ENCODE measurements at places on chromosomes 1 and 21. TPM values are rescaled to one million over a fixed set of nuclear protein-coding genes. Genes with fewer than 3 reads are reported as not detected.

DNA sequence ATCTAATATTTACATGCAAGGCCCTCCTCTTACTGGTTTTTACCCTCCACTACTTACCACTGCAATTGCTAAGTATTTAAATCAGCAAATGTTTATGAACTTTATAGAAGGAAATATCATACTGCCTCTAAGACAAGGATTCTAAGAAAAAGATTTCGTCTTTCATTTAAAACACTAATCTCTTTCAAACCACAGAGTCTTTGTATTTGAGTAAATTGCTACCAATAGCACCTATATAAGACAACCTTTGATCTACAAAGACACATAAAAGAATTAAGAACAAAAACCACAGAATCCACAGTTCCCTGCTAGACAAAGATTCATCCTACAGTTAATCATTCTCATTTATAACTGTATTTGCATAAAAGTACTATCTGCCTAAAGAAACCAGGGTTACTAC lies 37.6 kb downstream of the RNF115 start:
- no peaks in the 10 kb centered on the region for H3K27me3 ChIP-seq
- H3K4me1 ChIP-seq = no peaks in the 10 kb centered on the region
- peaks cover 27% of the 10 kb centered on the region for H3K36me3 ChIP-seq
- H3K4me3 ChIP-seq = no peak overlapping the region

DNA sequence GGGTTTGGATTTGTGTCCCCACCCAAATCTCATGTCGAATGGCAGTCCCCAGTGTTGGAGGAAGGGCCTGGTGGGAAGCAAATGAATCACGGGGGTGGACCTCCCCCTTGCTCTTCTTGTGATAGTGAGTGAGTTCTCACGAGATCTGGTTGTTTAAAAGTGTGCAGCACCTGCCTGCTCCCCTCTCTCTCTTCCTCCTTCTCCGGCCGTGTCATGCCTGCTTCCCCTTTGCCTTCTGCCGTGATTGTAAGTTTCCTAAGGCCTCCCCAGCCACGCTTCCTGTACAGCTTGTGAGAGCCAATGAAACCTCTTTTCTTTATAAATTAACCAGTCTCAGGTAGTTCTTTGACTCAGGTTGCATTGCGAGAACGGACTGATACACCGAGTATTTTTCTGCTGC lies 15.9 kb downstream of the CLDN14 start:
- H3K4me1 ChIP-seq = no peaks in the 10 kb centered on the region
- H3K4me3 ChIP-seq = no peak overlapping the region
- no peak for DNase-seq
- H3K27ac ChIP-seq = no peak overlapping the region
- H3K27me3 ChIP-seq = no peaks in the 10 kb centered on the region

GRCh38 chr1:212073490-212073889 lies 37.9 kb downstream of the DTL start:
- no peaks in the 10 kb centered on the region for H3K4me1 ChIP-seq
- no peak overlapping the region for H3K4me3 ChIP-seq
- DNase-seq = no peak
- no peaks in the 10 kb centered on the region for H3K27me3 ChIP-seq

DNA sequence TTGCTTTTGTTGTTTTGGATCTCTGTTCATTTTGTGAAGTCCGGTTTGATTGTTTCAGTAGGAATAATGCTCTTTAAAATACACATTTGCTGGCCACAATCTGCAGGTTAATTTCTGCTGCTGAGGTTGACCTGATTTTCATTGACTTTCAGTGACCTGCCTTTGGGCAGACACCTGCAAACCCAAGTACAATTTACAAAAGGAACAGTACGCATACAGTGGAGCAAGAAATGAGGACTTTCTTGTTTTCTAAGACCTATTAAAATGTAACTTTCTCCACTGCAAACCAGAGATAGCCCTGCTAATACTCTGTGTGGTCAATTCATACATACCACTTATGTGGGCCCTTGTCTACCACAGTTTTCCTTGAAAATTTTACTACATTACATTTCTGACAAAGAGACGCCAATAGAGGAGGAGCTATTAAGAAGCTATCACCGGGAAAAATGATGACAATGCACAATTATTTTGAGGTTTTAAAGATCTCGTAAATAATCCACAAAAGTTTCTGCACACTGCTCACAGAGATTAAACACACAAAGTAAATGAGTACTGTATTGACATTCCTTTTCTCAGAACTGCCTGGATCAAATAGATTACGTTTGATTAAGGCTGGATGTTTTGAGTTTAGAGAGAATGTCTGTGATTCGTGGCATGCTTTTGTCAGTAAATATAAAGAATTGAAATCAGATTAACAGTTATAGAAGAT lies 141.9 kb downstream of the SDCCAG8 start:
- DNase-seq = no peak
- H3K4me3 ChIP-seq = no peak overlapping the region
- H3K27ac ChIP-seq = no peak overlapping the region
- H3K4me1 ChIP-seq = no peaks in the 10 kb centered on the region
- no peaks in the 10 kb centered on the region for H3K27me3 ChIP-seq

GRCh38 chr21:17446737-17447136 lies 66.1 kb upstream of the CXADR start:
- no peaks in the 10 kb centered on the region for H3K27me3 ChIP-seq
- DNase-seq = no peak
- no peaks in the 10 kb centered on the region for H3K36me3 ChIP-seq
- no peak overlapping the region for H3K27ac ChIP-seq
- no peaks in the 10 kb centered on the region for H3K4me1 ChIP-seq

DNA sequence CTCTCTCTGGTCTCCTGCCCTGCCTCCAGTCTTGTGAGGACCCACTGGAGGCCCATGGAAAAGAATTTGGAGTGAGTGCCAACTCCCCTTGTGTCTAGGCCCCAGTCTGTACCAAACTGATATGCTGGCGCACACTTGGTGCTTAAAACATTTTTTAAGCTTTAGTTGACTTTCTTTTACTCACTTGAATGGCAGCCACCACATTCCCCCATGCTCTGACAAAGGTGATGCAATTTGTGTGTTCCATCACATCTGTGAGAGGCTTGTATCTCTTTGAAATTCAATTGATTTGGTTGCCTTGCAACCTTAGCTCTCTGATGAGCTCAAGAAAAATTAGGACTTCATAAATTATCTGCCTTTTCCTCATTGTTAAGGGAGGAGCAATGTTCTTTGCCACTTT lies 30.5 kb upstream of the WDTC1 start:
- H3K27ac ChIP-seq = no peak overlapping the region
- H3K4me1 ChIP-seq = no peaks in the 10 kb centered on the region
- H3K36me3 ChIP-seq = no peaks in the 10 kb centered on the region
- DNase-seq = no peak
- H3K27me3 ChIP-seq = no peaks in the 10 kb centered on the region

Gene SPRR1B
- not detected for total RNA-seq

Gene SYNC
- total RNA-seq = not detected

Gene SYT2
- not detected for total RNA-seq
